ENCODE measurements at places on chromosomes 16 and 17.

DNA sequence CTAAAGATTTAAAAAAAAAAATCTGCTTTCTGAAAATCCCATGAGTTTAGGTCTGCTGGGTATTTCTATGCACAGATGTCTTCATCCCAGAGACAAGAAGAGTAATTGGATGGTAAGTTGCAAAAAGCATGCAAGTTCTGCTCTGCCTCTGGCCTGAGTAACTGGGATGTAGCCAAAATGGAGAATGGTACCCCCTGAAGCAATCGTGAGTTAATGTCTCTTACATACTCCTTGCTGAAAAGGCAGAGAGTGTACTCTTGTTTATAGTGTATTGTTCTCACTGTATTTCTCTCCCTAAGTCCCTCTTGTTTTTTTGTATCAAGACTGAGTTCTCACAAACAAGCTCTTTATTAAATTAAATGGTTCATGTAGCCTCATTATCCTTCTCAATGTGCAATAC, 259.0 kb downstream of the IRX3 start:
- no peak for DNase-seq

DNA sequence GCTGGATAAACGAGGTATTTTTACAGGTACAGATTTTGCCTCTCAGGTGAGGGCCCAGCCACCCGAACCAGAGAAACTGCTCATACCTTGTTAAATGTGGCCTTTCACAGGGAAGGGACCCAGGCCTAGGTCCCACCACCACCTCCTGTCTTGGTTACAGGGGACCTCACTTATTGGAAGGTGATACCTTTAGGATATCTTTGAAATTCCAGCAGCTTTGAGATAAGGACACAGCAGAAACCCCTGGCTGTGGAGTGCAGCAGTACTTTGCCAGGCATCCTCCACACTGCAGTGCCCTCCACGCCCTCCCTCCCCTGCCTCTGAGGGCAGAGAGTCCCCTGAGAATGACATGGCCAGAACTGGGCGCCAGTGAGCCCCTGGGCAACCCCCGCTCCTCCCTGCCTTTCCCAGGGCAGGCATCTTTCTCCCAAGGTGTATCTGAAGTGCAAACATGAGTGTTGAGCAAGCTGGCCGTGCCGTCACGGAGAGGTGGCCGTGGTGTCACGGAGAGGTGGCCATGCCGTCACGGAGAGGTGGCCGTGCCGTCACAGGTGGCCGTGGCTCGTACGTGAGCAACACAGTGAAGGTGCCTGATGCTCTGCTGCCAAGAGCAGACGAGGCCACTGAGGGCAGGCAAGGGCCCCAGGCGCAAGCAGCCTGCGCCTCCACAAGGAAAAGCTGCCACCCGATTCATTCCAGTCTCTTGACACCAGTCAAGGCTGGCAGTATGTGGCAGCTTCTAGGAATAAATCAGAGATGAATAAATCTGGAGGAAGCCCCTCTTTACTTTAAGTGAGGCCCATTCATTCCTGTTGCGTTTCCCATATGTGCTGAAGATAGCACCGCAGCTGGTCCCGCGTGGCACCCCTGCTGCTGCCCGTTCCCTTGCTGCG, 134.5 kb upstream of the CHMP6 start:
- no peak for DNase-seq

DNA sequence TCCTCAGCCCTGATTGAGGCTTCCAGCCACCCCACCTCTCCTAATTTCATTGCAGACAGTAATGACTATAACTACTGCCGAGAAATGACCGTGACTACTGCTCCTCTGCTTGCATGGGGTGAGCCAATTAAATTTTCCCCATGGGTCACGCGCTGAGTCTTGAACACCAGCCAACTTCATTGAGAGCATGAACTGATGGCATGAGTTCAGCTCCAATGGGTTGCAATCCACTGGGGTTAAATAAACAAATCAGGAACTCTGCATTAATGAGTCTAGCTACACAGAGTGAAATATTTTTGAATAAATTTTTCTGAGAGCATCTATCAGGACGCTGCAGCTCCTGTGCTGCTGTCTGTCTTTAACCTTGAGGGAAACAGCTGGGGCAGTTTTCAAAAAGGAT, 61.6 kb upstream of the CLEC3A start:
- DNase-seq: no peak

DNA sequence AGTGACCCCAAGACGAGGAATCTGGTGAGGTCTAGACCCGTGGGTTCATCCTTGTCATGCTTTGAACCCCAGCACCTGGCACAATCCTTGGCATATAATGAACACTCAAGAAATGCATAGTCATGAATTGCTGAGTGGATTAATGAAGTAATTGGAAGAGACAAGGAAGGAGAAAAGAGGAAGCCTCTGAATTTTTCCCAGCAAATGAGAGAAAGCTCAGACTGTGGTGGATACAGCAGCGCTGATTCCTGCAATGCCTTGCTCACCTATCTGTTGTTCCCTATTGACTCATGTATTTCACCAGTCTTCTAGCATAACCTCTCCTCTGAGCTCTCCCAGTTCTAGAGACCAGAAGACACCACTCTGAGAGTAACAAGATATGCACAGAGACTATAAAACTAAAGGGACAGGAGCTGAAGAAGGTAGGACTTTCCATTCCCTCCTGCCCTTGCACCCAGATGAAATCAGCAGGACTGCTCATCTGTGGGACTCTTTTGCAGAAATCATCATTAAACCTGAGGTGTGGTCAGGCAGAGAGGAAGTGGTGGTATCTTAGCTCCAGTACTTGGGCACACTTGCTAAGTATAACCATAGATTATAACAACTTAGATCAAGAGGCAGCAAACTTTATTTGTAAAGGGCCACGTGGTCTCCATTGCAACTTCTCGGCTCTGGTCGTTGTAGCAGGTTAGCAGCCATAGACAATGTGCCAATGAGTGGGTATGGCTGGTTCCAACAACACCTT, 102.8 kb downstream of the MAF start:
- no peak for DNase-seq

DNA sequence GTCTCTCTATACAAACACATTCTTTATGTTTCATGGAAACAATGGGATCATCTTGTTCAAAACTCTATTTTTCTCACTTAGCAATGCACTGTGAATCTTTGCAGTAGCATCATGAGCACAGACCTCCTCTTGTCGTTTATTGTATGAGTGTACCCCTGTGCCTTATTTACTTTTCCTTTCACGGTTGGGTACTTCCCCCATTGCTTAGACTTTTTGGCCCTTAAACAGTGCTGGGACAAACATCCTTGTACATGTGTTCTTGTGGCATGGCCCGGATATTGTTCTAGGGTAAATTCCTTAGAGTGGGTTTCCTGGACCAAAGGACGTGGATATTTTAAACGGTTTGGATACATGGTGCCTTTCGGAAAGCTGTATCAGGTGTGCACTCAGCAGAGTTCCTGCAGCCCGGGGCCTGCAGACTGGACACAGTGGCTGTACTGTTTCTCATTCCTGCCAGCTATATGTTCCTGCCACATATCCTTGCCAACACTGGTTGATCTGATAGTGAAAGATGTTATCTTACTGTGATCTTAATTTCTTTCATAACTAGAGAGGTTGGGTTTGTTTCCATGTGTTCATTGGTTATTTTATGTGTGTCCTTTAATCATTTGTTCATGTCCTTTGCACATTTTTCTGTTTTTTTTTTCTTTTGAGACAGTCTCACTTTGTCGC, 111.1 kb downstream of the OR1D5 start:
- DNase-seq: no peak

DNA sequence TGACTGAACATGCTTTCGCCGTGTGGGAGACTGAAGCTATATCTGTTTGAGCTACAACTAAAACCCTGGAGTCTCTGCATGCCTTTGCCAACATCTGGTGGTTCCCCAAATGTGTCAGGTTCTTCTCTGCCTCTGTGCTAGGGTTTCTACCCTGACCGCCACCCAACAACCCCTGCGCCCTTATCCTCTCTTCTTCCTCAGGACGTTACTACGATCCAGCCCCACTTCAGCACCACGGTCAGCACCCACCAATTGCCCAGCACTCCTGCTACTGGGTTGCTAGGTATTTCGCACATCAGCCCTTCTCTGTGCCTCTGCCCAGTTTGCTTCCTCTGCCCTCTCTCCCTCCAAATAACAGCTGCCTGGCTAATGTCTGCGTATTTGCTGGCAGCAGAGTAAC, 106.3 kb upstream of the HSBP1 start:
- peak; percentile 54 for DNase-seq

DNA sequence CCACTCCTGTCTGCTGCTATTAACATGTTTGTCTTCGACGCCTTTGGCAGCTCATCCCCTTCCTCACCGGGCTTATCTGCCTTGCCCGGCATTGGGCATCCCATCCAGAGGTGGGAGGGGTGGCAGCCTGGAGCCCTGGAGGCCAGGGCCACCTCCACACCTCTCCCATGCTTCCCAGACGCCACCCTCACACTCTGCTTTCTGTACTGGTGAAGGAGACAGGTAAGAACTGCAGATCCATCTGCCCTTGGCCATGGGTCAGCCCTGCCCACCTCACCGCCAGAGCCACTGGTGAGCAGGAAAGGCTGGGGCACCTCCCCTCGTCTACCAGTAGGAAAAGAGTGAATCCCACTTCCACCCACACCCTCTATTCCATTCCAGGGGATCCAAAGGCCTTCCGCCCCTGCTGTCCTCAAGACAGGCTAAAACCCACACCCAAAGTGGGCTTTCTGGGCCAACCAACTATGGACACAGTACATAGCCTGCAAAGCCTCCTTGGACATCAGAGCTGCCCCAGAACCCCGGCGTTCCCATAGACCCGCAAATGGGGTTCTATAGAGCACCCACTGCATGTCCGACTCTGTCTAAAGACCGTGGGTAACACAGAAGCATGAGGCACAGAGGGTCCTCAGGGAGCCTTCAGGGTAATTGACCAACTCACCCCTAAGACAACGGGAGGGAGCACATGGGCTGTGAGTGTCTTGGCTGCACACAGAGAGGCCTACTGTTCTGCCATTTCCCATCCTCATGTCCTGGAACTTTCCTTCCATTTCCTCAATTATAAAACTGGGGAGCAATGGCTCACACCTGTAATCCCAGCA, 23.4 kb upstream of the RBFOX3 start:
- no peak for DNase-seq

GRCh38 chr17:76139801-76140660, 1.0 kb downstream of the FOXJ1 start:
- no peak for DNase-seq

- DNase-seq: no peak
Measured at GRCh38 chr17:45639297-45639849, 144.7 kb upstream of the CRHR1 start.

DNA sequence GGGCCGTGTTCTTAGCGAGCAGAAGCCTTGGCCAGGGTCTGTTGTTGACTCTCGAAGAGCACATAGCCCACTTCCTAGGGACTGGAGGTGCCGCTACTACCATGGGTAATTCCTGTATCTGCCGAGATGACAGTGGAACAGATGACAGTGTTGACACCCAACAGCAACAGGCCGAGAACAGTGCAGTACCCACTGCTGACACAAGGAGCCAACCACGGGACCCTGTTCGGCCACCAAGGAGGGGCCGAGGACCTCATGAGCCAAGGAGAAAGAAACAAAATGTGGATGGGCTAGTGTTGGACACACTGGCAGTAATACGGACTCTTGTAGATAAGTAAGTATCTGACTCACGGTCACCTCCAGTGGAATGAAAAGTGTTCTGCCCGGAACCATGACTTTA, 18.5 kb downstream of the RSPRY1 start:
- no peak for DNase-seq

- no peak for DNase-seq
Measured at GRCh38 chr16:48101069-48101674, 54.6 kb downstream of the ABCC12 start.

DNA sequence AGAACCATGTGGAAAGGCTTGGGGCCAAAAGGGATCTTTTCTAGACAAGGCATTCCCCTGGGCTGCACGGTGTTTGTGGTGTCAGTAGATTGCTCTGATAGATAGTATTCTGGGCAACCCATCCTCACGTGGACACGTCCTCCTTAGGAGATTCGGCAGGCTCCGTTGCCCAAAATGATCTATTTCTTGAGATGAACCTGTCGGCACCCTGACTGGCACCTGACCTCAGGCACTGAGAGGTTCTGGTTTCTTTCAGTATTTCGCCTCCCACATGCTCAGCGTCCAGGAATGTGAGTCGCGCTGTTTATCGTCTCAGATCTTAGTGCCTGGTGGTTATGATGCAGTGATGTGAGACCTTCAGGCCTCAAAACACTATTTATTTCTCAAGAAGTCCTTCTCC, 89.7 kb downstream of the MARCHF10 start:
- DNase-seq: no peak

GRCh38 chr17:57746221-57746620, 1.1 kb upstream of the CCDC182 start:
- DNase-seq: no peak

DNA sequence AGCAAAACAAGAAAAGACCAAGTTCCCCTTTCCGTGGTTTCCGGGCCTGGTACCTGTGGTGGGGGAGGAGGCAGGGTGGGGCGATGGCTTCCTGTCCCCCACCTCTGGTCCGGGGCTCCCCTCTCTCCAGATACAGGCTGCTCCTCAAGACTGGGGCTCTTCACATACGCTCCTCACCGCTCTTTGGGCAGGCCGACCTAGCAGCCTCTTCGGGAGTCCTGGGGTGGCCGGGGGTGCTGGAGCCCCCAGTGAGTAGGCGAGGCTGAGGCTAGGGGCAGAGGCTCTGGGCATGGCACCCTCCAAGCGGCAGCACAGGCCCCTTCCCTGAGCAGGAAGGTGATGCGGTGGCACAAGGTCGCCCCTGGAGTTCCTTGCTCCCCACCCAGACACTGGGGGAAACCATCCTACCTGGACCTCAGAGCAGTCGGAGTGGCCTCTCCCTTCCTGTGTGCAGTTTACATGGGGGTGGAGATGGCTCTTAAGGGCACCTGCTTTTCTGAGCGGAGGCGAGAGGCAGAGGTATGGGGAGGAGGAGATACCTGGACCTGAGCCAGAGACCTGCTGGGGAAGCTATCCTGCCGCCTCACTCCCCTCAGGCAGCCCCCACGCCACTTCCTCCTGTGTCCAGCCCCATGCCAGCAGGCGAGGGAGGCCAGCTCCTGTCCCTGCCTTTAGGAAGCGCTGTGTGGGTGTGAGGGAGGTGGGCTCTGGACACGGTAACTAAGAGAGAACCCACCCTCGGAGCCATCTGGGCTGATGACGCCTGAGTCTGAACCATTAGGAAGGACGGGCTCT, 891 bp downstream of the CORO1A start:
- no peak for DNase-seq

GRCh38 chr16:85269165-85269564, 156.9 kb upstream of the CIBAR2 start:
- DNase-seq: no peak

DNA sequence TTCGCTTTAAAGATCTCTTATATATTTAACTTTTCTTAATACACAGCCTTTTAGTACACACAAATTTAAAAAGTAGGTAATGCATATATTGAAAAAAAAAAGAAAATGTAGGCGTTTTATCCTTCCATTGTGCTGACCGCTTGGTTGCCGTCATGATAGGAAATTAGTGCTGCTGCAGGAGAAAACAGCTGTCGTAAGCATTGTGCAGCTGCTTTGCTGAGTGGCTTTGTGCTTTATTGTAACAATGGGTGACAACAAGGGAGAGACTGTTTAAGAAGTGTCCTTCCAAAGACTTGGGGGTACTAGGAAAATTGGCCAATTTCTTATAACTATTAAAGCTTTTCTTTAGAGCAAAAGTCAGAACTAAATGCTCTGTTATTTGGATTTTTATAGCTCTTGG, 5.0 kb downstream of the HERPUD1 start:
- DNase-seq: no peak

GRCh38 chr17:28319598-28319935, 567 bp downstream of the TMEM97 start:
- DNase-seq: no peak

Measured in right renal cortex interstitium (tissue), 3 donors.